Aorta (tissue), 5 donors: ENCODE measurements at places on chromosomes 16 and 17. TPM values are rescaled to one million over a fixed set of nuclear protein-coding genes. Genes with fewer than 3 reads are reported as not detected.

GRCh38 chr16:76654088-76654820 is 377.1 kb downstream of the CNTNAP4 start:
- DNase-seq = no peak
- no peak overlapping the region for H3K4me3 ChIP-seq
- H3K4me1 ChIP-seq = no peaks in the 10 kb centered on the region
- H3K27ac ChIP-seq = no peak overlapping the region

- no peaks in the 10 kb centered on the region for H3K27me3 ChIP-seq
- H3K4me3 ChIP-seq = peak overlapping the region; percentile 74
- peak overlapping the region; percentile 22 for H3K27ac ChIP-seq
- H3K4me1 ChIP-seq = peaks cover 8% of the 10 kb centered on the region
- no peak for DNase-seq
These were observed 1.6 kb downstream of the MYO1D start for GRCh38 chr17:32875230-32875917.

Gene CHD9NB
- 0.88 TPM for total RNA-seq

- peak overlapping the region; percentile 45 for H3K27ac ChIP-seq
- H3K4me3 ChIP-seq = peak overlapping the region; percentile 97
- peaks cover 2% of the 10 kb centered on the region for H3K4me1 ChIP-seq
- H3K36me3 ChIP-seq = no peaks in the 10 kb centered on the region
- peak; percentile 47 for DNase-seq
These were observed 13.1 kb upstream of the BCAR1 start for GRCh38 chr16:75264457-75264998.

GRCh38 chr17:46078675-46079074 is 79.6 kb downstream of the STH start:
- peaks cover 1% of the 10 kb centered on the region for H3K36me3 ChIP-seq
- H3K4me1 ChIP-seq = no peaks in the 10 kb centered on the region

DNA sequence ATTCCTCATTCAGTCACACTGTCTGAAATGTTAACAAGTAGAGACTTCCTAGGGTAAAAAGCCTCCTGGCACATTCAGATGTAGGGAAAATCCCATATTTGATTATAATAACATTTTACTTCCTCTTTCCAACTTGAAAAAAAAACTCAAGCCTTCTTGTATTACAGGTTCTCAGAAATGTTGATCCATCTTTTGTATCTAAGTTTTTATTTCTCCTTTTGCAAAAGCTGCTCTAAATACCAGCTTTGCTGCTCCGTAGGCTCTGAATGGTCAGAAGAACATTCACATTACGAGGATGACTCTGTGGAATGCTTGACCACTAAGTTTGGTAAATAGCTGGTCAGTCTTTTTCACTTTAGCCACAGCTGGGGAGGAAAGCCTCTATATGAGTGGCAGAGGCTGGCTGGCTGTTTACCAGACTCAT is 13.2 kb upstream of the HEATR6 start:
- DNase-seq = no peak
- H3K27me3 ChIP-seq = no peaks in the 10 kb centered on the region
- no peaks in the 10 kb centered on the region for H3K36me3 ChIP-seq
- H3K4me1 ChIP-seq = no peaks in the 10 kb centered on the region
- no peak overlapping the region for H3K27ac ChIP-seq

DNA sequence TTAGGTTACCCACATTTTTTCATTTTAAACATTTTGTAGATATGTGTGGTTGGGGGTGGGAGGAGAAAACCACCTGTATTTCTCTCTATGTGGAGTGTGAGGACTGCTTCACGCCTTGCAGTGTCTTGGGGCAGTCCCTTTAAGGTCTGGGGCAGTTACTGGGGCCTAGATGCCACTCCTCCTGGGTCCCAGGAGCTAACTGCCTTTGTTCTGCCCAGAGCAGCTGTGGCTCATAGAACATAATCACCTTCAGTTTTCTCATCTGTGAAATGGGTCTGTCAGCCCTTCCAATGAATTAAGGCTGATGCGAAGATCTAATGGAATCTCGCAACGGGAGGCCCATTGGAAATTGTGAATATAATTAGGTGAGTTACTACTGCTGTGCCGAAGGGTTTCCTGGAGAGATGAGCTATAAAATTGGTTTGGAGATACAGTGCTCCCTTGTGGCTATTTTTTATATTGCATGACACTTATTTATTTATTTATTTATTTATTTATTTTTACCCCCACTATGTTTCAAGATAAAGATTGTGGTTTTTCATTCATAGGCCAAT is 22.9 kb downstream of the DHRS7C start:
- H3K4me1 ChIP-seq = no peaks in the 10 kb centered on the region
- no peak overlapping the region for H3K4me3 ChIP-seq
- no peak for DNase-seq
- H3K36me3 ChIP-seq = no peaks in the 10 kb centered on the region
- peaks cover 1% of the 10 kb centered on the region for H3K27me3 ChIP-seq
- H3K27ac ChIP-seq = no peak overlapping the region

Gene GRB7
- 0.42 TPM for total RNA-seq

Gene PKMYT1
- total RNA-seq = 2.4 TPM

DNA sequence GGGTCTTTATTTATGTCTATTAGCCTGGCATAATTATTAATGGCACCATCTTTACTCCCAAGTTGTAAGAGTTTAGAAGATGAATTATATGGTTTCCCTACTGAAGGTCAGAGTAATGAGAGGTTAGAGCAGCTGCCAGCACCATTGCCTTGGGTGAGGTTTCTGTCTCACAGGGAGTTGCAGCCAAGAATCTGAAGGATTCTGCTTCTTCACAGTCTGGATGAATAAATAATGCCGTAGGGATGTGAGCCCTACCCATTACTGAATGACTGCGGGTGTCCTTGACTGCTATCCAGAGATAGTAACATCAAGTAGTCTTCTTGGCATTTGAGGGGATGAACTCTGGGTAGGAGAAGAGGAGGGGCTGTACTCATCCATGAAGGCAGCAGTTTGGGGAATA is 52.8 kb upstream of the SMIM36 start:
- no peak for DNase-seq
- no peaks in the 10 kb centered on the region for H3K36me3 ChIP-seq
- no peak overlapping the region for H3K4me3 ChIP-seq

- no peak overlapping the region for H3K27ac ChIP-seq
- H3K4me3 ChIP-seq = no peak overlapping the region
- H3K4me1 ChIP-seq = no peaks in the 10 kb centered on the region
- no peaks in the 10 kb centered on the region for H3K27me3 ChIP-seq
These were observed 87.1 kb downstream of the CYTH1 start for GRCh38 chr17:78694805-78695531.

- H3K36me3 ChIP-seq = no peaks in the 10 kb centered on the region
- H3K4me1 ChIP-seq = peaks cover 2% of the 10 kb centered on the region
- no peaks in the 10 kb centered on the region for H3K27me3 ChIP-seq
- DNase-seq = no peak
These were observed at the start of gene MMP28 for GRCh38 chr17:35795007-35795870. Gene MMP28 (minus strand): TSS chr17:35795641. CDS start chr17:35795377, 264 bp downstream.

Gene CD2BP2
- 42.6 TPM for total RNA-seq

- no peaks in the 10 kb centered on the region for H3K27me3 ChIP-seq
- no peak overlapping the region for H3K4me3 ChIP-seq
- no peak for DNase-seq
- no peaks in the 10 kb centered on the region for H3K36me3 ChIP-seq
- no peaks in the 10 kb centered on the region for H3K4me1 ChIP-seq
- H3K27ac ChIP-seq = no peak overlapping the region
These were observed 238.1 kb downstream of the NTN1 start for GRCh38 chr17:9259419-9259818.

- no peaks in the 10 kb centered on the region for H3K36me3 ChIP-seq
- H3K27me3 ChIP-seq = no peaks in the 10 kb centered on the region
- H3K4me1 ChIP-seq = no peaks in the 10 kb centered on the region
- H3K4me3 ChIP-seq = no peak overlapping the region
These were observed 201.3 kb upstream of the IRX3 start for GRCh38 chr16:54487933-54488332.

DNA sequence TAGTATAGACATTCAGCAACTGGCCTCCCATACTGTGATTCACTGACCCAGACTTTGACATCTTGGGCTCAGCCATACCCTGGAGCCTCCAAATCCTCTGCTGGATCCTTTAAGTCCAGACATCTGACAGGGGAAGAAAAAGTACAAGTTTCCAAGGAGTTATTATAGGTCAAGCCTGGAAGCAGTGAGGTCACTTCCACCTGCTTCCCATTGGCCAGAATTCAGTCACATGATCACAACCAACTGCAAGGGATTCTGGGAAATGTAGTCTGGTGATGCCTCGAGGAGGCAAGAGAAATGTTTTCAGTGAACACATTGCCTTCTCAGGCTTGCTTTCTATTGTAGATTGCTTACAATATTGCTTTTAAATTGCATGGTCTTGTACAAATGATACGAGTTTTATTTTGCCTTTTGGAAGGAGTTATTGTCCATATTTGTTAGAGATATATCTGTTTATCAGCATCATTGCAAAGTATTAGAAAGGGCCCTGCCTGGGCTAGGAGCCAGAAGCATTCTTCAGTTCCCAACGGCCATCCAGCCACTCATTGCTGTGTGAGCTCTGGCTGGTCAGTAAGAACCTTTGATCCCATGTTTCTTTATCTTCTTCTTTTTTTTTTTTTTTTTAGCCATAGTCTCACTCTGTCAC is 696.9 kb downstream of the WWOX start:
- no peaks in the 10 kb centered on the region for H3K27me3 ChIP-seq
- H3K27ac ChIP-seq = no peak overlapping the region
- no peaks in the 10 kb centered on the region for H3K36me3 ChIP-seq
- DNase-seq = no peak

DNA sequence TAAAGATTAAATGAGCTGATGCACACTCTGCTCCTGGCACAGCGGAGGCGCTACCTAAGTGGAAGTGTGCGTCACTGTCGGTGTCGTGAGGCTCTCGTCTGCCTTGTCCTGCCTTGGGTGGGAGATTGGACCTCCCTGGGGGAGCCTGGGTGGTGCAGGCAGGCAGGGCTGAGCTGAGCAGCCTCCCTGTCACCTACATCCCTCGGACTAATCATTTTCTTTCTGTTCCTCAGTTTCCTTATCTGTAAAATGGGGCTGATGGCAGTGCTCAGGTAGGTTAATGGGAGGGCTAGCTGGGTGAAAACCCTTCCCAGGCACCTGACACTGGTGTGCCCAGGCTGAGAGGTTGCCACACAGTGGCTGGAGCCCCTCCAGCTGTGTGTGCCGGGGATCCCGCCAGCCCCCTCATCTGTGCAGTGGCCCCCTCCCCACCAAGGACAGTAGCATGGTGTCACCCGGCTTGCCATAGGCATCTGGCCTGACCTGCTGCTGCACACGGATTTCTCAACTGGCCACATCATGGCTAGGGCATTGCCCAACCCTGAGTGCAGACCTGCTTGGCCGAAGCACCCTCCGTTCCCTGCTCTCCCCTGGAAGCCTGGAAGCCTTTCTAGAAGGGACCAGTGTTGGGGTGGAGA is 4.3 kb downstream of the ADCY7 start:
- no peak overlapping the region for H3K4me3 ChIP-seq
- H3K27ac ChIP-seq = no peak overlapping the region
- no peaks in the 10 kb centered on the region for H3K27me3 ChIP-seq

DNA sequence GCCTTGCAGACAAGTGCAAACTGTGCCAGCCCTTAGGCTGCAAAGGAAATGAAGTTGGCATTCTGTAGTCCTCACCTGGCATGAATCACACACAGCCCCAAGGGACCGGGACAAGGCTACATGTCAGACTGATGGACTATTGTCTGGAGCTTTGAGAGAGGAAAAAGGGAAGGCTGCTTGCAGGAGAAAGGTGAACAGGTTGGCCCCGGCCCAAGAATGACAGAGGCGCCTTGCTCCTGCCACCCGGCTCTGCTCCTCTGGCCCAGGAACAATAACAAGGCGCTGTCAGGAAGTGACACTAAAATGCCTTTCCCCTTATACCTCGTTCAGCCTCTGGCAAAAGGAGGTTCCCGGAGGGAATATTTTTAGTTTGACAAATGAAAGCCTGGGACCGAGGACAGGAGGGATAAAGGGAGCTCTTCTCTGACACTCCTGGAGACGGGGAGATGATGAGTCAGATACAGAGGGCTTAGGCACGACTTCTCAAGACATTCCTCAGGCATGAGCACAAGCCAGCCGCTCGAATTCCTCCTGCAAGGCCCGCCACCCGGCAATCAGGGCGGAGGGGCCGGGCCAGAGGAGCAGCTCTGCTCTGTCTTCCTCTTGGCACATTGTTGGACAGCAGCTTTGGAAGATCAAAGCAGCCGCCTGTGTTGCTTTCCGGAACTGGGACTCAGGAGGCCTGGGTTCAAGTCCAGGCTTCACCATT is 105.8 kb downstream of the NOG start:
- H3K27ac ChIP-seq = peak overlapping the region; percentile 46
- no peaks in the 10 kb centered on the region for H3K27me3 ChIP-seq
- DNase-seq = peak; percentile 80
- H3K36me3 ChIP-seq = no peaks in the 10 kb centered on the region

Gene SOX9
- total RNA-seq = 4.7 TPM

- no peak overlapping the region for H3K27ac ChIP-seq
- H3K4me3 ChIP-seq = no peak overlapping the region
- no peaks in the 10 kb centered on the region for H3K4me1 ChIP-seq
- H3K27me3 ChIP-seq = no peaks in the 10 kb centered on the region
- no peak for DNase-seq
These were observed 5.7 kb upstream of the C1QTNF8 start for GRCh38 chr16:1101573-1102332.
